Stimulated activated CD4-positive, alpha-beta T cell treated with anti-CD3 and anti-CD28 coated beads, Interleukin-2, amount 100 ng/mL, for 24 hours (primary cell): ENCODE measurements at places on chromosomes 5 and 9.

DNA sequence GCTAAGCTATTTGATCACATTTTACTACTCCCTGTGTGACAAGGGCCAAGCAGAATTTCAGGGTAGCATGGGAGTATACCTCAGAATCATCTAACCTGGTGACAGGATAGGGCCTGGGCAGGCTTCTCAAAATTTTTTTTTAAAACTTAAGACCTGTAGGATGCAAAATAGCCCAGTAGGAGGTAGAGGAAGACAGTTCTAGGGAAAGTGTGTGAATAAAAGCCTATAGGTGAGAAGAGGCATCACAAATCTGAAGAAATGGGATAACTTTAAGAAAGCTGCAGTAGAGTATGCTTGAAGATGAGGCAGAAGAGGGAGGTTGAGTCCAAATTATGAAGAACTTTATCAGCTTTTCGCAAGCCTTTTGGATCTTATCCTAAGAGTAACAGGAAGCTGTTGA, 32.3 kb downstream of the CNTRL start:
- no peak for DNase-seq

GRCh38 chr5:175878544-175879438, 7.4 kb downstream of the CPLX2 start:
- no peak for DNase-seq

GRCh38 chr5:62722360-62722759, 143.7 kb downstream of the LRRC70 start:
- no peak for DNase-seq

DNA sequence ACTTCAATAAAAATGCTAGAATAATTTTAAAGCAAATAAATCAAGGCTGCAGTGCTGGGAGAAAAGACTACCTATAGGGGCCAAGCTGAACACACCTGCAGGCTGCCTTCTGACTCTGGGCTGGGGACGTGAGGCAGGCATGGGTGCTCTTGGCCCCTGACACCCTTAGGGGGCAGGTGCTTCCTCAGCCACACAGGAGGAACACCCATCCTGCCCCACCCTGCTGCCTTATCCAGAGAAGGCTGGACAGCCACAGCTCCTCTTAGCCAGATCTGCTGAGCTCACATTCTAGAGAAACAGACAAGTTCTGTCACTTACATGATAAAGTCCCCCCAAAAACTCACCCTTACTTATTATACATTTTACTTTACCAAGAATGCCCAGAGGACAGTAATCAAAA, 6.6 kb upstream of the LMX1B start:
- DNase-seq = no peak

DNA sequence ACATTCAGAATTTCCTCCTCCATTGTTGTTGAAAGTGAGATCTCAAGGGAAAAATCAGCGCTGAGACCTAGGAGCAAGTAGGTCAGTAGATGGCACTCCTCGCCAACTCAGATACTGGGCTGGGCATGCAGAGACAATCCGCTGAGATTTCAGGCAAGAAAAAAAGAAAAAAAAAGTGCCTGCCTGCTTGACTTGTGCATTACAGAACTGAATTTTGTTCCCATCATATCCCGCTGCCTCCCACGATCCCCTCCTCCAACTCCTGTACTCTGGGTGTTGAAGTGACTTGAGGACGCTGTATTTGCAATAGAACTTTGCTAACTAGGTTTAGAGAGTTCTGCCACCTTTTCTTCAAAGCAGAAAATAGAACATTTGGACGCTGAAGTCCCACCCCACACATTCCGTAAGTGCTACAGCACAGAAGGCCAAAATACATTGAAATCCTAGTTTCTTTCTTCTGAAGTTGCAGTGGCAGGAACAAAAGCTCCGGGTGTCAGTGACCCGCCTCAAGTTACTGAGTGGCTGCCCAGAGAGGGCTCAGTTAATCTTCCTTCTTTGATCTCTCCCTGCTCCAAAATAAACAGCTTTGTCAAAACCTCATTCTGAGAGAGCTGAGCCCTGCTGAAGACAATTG, 265.8 kb downstream of the MLLT3 start:
- DNase-seq = peak; percentile 58

GRCh38 chr5:154447089-154447725, 1.4 kb downstream of the SAP30L start:
- DNase-seq = no peak
